ENCODE measurements at places on chromosomes 13 and 19. TPM values are rescaled to one million over a fixed set of nuclear protein-coding genes. Genes with fewer than 3 reads are reported as not detected.

The VSTM2B gene
- total RNA-seq: 10.6 TPM

The RYR1 gene
- total RNA-seq: 6.9 TPM

The GNG7 gene
- 11.4 TPM for total RNA-seq

DNA sequence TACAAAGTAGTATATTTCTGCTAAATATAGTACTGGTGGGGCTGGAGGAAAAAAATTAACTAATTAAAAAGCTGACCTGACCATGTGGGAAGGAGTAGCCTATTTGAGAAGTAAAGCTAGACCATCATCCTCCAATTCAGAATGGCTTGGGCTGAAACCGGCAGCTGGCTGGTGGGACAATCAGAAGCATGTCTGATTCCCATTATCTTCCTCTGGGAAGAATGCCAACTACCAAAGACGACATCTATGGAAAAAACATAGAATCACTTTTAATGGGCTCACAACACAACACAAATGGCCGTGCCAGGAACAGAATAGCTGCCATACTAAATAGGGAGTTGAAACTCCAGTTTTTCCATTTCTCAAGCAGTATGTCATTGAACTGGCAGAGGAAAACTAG, 120.4 kb upstream of the FREM2 start:
- DNase-seq: peak; percentile 45

- DNase-seq: no peak
These were observed 115.2 kb downstream of the LMO7 start for GRCh38 chr13:75751350-75751749.

All from spinal cord (tissue), 10 donors.